T-cell (primary cell): ENCODE measurements at places on chromosomes 7 and 10.
A peak's percentile ranks its signal among the peaks of the same experiment; 100 is the strongest.

GRCh38 chr7:128890306-128891109, 20.0 kb downstream of the KCP start:
- DNase-seq, result peak; percentile 13

DNA sequence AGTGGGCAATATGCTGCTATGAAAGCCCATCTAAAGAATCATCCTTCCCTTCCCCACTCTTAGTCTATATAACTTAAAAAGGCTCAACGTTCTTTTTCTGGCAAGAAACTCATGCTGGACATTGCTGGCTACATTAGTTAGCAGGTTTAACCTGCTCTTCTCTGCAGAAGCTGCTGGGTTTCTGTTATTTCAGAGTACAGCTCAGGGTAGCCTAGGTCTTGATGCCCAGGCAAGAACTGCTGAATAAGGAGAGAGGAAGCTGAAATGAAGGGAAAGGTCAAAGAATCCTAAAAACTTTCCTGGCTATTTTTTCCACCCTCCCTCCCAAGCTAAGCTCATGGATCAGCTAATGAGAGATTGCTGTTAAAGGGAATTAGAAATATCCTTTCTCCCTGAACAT, 79.4 kb downstream of the ANKIB1 start:
- DNase-seq, result no peak

DNA sequence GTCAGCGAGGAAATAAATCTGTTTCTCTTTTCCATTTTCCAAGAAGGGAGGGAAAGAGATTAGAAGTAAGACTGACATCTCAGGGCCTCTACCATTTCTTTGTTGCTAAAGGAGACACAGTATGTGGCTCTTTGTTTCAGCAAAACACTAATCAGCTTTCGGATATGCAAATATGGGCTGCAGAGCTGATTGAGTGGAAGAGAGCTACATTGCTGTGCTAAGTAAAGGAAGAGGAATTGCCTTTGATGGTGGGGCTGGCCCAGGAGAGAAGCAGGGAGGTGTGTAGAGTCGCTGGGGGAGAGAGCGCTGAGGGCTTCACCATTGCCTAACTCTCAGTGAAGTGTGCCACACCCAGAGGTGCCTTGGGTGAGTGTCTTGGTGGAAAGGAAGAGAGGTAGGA, 284.8 kb downstream of the SDK1 start:
- DNase-seq, result no peak

DNA sequence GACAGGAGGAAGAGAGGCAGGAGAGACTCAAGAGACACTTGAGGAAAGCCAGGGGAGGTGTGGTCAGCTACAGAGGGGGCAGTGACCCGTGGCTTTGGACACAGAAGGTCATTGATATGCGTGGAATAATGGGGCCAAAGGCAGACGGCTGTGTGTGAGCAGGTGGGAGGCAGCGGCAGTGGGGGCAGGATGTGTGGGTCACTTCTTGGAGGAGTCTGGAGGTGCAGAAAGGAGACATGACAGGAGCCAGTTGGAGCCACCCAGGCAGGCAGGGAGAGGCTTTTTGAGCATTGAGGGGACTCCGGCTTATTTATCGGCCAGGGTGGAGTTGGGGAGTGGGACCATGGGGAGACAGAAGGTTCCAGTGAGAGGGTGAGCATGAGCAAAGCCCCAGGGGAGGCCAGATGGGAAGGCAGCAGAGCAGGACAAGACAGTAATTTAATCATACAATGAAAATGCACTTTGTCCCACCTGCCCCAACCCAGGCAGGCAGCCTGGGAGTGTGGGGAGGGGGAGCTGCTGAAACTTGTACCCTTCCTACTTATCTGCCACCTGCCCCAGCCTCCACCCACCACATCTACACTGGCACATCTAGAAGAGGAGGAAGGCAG, 5.0 kb downstream of the LDB3 start:
- DNase-seq, result no peak

GRCh38 chr10:130430852-130431704, 294.9 kb downstream of the GLRX3 start:
- DNase-seq, result no peak

DNA sequence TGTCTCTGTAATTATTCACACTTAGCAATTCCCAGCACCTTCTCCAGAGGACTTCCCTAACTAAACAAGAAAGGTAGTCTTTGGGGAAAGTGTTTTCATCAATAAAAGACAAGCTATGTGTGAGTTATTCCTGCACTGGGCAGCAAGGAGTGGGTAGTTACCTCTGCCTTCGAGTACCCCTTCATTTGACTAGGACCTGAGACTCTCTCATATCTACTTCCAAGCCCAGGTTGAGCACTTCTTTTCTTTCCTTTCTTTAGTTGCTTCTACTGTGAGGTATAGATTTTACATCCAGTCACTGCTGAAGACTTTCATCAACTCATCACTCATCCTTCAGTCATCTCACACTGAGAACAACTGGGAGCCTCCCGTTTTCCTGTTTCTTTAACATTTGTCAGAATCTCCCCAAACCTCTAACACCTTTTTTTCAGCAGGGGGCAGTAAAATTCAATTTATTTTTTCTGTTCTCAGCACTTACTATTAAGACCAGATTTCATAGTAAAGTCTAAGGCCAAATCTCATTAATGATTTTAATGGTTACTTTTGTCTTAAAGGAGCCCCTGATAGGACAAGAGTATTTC, 80.1 kb upstream of the PRSS1 start:
- DNase-seq, result no peak

GRCh38 chr10:72330069-72330426, 24.7 kb downstream of the DNAJB12 start:
- DNase-seq, result no peak

GRCh38 chr10:104336821-104337467, 1.3 kb downstream of the ITPRIP start:
- no peak for DNase-seq

DNA sequence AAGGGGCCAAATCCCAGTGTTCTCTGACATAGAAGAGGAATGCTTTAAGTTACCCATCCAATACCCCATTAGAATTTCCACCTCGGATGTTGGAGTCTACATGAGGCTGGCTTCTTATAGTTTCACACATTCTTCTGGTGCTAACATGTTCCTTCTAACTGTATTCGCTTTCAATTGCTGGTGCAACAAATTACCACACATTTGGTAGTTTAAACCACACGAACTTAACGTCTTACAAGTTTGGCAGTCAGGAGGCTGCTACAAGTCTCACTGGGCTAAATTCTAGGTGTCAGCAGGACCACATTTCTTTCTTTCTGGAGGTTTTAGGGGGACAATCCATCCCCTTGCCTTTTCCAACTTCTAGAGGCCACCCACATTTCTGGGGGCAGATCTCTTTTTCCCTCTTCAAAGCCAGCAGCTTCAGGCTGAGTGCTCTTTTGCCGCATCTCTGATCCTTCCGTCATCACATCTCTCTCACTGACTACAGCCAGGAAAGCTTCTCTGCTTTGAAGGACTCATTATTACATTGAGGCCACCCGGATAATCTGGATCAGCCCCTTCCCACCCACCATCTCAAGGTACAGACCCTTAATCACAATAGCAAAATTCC, 5.1 kb upstream of the MACC1 start:
- no peak for DNase-seq

- DNase-seq, result no peak
Measured at GRCh38 chr10:119198438-119198837, 8.9 kb upstream of the GRK5 start.

DNA sequence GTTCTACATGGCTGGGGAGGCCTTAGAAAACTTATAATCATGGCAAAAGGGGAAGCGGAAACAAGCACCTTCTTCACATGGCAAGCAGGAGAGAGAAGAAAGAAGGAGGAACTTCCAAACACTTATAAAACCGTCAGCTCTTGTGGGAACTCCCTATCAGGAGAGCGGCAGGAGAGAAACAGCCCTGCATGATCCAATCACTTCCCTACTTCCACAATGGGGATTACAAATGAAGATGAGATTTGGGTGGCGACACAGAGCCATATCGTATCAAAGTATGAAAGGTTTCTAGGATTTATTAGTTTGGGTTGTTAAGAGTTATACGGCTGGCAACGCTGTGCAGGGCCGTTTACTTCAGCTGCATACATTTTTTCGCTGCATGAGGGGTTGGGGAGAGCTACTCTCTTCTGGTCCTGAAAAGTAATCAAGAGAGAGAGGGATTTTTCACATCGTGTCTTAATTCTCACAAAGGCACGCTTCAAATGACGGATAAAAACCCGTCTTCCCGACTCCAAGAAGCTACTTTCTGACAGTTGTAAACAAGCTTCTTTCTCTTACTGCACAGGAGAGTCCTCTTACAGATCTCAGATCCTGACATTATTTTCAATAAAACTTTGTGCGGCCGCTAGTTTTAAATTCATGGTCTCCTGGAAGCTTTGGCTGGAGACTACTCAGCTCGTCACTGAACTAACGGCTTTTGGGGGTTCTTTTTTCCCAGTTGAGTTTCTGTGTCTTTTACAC, 751 bp upstream of the GTPBP10 start:
- no peak for DNase-seq

DNA sequence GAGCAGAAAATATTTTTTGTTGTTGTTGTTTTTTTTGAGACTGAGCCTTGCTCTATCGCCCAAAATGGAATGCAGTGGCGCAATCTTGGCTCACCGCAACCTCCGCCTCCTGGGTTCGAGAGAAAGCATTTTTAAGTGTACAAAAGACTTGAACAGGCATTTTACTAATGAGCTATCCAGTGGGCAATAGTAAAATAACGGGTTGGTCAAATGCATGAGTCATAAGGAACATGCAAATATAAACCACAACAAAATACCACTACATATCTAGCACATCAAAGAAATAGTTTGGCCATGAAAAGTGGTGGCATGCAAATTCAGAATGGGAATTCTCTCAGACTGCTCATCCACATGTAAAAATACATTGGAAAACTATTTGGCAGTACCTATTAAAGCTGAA, 71.7 kb upstream of the TMEM106B start:
- DNase-seq, result no peak

DNA sequence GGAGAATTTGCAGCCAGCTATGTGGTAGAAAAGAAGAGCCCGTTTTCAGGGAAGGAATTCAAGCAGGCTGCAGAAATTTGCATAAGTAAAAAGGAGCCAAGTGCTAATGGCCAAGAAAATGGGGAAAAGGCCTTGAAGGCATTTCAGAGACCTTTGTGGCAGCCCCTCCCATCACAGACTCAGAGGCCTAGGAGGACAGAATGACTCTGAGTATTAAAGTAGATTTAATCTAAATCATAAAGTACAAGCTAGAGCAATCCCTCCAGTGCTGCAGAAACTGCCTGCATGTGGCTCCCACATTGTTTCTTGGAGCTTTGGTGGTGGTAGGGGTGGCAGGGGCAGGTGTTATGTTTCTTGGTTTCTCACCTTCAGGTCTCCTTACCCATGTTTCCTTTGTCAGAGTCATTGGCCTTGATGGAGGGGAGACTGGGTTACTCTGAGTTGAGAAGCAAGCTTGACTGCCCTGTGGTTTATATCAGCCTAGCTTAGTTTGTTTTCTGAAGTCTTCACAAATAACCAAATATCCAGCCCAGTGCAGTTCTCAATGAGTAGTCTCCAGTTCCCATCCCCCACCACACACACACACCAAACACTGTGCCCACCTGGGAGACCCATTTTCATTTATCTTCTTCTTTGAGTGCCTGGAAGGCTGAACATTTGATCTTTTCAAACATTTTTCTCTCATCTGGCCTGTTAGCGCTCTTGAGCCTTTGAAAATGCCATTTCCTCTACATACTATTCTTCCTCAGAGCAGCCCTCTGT, 34.5 kb downstream of the ITPRIP start:
- no peak for DNase-seq

DNA sequence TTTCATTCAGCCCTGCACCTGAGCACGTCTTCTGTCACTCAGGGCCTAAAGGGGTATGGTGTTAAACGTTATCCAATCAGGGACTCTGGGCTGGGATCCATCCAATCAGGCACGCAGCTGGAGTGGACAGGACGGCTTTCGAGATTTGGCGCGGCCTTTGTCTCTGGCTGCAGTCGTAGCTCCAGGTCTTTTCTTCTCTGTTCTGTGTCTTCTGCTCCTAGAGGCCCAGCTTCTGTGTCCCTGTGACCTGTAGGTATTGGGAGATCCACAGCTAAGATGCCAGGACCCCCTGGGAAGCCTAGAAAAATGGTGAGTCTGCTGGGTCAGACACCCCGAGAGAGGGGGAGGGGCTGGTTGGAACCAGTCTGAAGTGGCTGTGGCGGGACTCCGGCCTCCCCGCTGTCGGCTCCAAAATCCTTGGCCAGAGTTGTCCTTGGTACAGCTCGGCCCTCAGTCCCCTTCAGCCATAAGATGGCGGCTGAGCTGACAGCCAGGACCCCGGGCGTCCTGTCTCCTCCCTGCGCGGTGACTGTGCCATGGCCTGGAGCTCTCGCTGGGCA, 11.7 kb upstream of the ZNF680 start:
- no peak for DNase-seq

GRCh38 chr10:69172241-69172982, 7.6 kb upstream of the SUPV3L1 start:
- DNase-seq, result no peak

DNA sequence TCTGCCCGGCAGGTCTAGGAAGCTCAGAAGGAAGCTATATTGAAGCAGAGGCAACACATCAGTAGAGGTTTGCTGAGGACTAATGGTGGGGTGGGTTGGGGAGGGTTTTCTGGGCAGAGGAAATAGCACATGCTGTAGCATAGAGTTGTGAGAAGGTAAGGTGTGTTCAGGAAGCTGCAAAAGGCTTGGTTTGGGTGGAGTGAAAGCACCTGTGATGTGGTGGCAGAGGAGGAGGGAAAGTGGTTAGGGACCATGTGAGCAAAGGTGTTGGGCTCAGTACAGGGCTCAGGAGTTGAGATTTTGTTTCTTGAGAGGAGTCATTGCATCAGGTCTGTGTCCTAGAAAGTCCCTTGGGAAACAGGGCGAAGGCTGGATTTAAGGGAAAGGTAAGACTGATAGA, 294.6 kb downstream of the SORCS3 start:
- peak; percentile 5 for DNase-seq

DNA sequence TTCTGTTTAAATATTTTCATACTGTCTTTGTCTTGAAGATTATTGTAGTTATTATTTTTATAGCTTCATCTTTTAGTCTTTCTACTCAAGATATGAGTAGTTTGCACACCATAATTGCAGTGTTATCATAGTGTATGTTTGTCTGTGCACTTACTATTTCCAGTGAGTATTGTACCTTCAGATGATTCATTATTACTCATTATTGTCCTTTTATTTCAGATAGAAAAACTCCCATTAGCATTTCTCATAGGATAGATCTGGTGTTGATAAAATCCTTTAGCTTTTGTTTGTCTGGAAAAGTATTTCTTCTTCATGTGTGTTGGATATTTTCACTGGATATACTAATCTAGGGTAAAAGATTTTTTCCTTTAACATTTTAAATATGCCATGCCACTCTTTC, 646.2 kb upstream of the GRM3 start:
- DNase-seq, result no peak
